Activated CD4-positive, CD25-positive, alpha-beta regulatory T cell treated with anti-CD3 and anti-CD28 coated beads, Interleukin-2, amount 50 U/mL, for 24 hours (primary cell): ENCODE measurements at places on chromosomes 12 and 14.

GRCh38 chr14:104891664-104892530 lies 26.8 kb downstream of the CEP170B start:
- no peak for ATAC-seq

DNA sequence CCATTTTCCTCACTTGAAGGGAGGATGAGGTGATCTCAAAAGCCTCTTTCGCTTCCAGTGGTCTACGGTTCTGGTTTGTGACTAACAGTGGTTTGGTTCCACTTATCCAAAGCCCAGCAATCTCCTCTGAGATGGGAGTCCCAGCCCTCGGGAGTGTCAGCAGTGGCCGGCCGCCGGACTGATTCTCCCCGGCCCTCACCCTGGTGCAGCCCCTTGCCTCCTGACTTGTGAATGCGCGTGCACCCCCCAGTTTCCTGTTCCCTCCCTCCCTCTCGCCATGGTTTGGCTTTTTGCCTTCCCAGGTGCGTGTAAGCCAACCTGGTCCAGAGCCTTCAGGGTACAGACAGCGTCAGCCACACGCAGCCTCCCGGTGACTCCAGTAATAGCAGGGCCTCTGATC lies 74.5 kb downstream of the B4GALNT3 start:
- no peak for ATAC-seq

- no peak for ATAC-seq
These were observed 107.9 kb upstream of the NAP1L1 start for GRCh38 chr12:76192416-76192815.

DNA sequence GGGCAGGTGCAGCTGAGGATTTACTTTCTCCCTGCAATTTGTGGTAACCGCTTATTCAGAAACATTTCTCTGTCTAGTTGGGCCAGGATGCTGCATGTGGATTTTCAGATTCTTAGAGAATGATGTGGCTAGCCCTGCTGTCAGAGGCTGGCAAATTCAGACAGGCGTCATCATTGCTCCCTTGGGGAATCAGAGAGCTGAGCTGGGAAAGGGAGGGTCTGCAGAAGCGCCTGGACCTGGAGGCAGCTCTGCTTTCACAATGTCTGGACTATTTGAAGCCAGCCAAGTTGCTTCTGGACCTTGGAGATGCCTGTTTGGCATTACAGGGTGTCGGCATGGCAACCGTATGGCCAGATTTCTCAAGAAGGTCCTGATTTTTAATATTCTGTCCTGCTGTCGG lies 3.4 kb downstream of the GALNT16 start:
- no peak for ATAC-seq

GRCh38 chr14:78857974-78858373 lies 687.8 kb downstream of the NRXN3 start:
- ATAC-seq: no peak

DNA sequence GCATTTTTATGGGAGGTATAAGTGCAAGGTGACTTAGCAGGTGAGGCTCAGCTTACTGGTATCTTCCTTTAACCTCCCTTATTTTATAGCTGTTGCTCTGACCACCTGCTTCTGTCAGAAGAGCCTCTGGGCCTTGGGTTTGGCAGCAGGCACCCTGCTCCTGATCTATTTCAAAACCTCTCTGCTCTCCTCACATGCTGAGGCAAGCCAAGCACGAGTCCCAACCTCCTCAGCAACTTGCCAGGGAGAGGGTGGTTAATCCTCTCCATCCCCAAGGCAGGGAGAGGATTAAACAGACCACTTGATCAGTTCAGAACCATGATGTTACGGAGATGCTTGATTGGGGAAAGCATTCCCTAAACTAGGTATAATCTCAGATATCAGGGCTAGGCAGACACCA lies 5.4 kb downstream of the PLEKHH1 start:
- no peak for ATAC-seq

DNA sequence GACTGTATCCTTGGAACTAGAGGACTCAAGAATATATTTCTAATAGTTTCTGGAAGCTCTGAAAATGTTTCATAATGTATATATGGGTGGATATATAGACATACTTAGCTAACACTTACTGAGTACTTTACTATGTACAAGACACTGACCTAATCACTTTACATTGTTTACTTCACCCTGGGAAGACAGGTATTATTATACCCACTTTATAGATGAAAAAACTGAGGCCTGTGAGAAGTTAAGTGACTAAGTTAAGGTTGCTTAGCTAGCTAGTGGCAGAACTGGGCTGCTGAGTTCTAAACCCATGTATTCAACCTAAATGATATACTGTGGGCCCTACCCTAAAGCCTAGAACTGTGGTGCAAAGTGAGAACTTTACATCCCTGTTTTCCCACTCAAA lies 79.1 kb upstream of the SSTR1 start:
- ATAC-seq: no peak

DNA sequence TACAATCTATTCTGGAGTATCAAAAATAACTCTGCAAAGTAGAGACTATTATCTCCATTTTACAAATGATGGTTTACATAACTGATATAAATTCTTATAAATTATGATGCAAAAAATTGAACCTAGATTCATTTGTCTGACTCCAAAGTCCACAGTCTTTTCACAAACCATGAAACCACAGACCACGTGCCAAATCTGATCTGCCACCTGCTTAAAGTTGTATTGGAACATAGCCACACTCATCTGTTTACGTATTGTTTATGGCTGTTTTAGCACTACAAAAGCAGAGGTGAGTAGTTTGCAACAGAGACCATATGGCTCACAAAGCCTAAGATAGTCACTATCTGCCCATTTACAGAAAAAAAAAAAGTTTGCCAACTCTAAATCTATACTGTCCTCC lies 105.3 kb downstream of the KCNH5 start:
- no peak for ATAC-seq

- peak; percentile 53 for ATAC-seq
These were observed 274.6 kb downstream of the BTG1 start for GRCh38 chr12:91870872-91871707.

GRCh38 chr12:92395322-92395721 lies 249.7 kb upstream of the BTG1 start:
- no peak for ATAC-seq

GRCh38 chr12:28543021-28543890 lies 353.0 kb downstream of the CCDC91 start:
- peak; percentile 60 for ATAC-seq

DNA sequence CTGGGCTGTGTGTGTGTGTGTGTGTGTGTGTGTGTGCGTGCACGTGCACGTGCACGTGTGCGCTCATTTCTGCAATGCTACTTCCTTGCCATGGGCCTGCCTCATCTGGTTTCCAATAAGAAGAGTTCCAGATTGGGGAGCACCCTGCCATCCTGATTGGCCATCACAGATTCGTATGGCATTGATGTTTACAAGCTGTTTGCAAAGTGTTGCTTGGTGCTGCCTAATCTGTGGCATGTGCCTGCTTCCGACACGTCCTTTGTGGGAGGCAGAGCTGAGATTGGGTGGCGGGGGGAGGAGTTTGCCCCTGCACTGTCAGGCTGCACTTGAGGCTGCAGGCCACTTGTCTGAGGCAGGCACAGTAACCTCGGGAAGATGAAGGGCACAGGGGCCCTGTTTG lies 39.2 kb downstream of the SAMD4A start:
- ATAC-seq: no peak

DNA sequence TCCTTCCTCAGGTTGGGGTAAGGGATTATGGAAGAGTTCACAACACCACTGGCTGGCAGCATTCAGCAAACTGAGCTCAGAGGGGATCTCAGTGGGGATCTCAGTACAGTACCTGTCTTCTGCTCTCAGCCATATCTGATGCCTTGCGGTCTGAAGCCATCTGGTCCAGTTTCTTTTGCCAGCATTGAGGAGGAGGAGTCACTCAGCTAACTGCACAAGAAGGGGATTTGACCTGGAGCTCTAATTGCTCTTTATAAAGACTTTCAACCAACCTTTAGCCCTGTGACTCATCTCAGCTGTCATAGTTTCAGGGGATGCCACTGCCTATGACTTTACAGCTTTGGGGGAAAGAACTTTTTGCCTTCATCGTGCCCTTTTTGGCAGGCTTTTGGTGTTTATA lies 44.9 kb downstream of the JKAMP start:
- ATAC-seq: no peak

DNA sequence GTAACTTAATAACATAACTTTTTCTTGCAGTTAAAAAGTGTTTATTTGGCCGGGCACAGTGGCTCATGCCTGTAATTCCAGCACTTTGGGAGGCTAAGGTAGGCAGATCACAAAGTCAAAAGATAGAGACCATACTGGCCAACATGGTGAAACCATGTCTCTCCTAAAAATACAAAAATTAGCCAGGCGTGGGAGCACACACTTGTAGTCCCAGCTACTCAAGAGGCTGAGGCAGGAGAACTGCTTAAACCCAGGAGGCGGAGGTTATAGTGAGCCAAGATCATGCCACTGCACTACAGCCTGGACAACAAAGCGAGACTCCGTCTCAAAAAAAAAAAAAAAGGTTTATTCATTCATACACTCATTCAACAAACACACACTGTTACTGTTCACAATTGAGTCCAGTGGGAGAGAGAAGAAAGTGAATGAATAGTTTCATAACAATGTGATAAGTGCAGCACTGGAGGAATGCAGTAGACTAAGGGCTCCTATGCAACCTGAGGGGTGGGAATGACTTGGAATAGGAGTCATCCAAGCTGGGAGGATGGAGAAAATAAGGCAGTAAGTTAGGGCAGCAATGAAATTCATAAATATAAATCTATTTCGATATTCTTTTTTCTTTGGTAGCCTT lies 19.8 kb downstream of the DAD1 start:
- no peak for ATAC-seq

DNA sequence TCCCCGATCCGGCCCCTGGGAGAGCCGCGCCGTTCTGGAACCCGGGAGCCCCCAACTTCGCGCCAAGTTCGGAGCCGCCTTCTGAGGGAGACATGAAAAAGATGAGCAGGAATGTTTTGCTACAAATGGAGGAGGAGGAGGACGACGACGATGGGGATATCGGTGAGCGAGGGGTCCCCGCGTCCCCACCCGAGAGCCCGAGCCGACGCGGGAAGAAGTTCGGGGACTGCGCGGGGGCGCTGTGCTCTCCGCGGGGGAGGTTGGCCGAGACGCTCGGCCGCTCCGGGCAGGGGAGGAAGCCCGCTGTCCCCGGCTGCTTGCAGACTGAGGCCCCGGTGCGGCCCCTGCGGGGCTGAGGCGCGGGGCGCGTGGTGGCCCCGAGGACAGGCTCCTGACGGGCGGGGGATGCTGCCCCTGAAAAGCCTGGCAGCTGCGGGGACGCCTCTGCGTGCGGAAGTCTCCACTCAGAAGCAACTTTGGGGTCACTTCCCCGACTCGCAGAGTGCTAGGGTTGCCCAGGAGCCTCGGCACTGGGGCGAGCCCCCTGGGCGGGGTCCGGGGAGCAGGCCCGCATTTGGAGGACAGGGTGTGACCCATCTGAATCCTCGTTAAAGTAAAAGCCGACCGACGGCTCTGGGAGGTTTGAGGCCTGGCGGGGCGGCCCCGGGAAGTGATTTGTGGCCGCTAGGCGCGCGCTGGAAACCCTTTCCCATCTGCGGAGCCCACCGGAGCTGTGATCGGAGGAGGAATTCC lies 511 bp downstream of the ANO6 start:
- peak; percentile 39 for ATAC-seq
